NCI-H460 (cell line): ENCODE measurements at places on chromosomes 7 and 10. TPM values are rescaled to one million over a fixed set of nuclear protein-coding genes. Genes with fewer than 3 reads are reported as not detected.

The ANKMY2 gene
- total RNA-seq, result 11.0 and 13.7 TPM in 2 replicates

The SYT15 gene
- 0.10 and 0.17 TPM in 2 replicates for total RNA-seq

The ITGB8 gene
- total RNA-seq, result 15.6 and 18.5 TPM in 2 replicates

The OR6B1 gene
- not detected in 2 replicates for total RNA-seq

The ARMC10 gene
- 64.6 and 73.8 TPM in 2 replicates for total RNA-seq

The THNSL1 gene
- 4.9 and 5.6 TPM in 2 replicates for total RNA-seq

The SPDYE5 gene
- total RNA-seq, result 0.10 TPM in 1 of 2 replicates, not detected in the other

The CYP3A5 gene
- 0.17 and 0.74 TPM in 2 replicates for total RNA-seq

DNA sequence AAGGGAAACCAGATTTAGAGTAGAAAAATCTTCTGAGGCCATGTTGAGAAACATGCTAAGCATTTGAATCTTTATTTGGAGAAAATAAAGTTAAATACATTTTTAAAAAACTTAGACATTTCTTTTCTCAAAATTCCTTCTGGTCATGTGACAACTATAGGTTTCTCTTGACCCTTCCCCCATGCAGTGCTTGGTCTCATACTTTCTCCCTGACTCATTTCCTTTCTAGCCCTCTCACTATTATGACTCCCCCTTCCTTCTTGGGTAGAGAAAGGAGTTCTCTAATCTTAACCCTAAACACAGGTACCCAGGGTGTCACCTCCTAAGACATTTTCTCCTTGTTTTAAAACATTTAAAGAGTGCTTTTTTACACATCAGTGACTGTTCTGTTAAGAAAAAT, 179.5 kb upstream of the TMEM106B start:
- DNase-seq, result peak; percentile 5

- DNase-seq, result no peak
Observed at GRCh38 chr7:39417642-39418041, 148.6 kb upstream of the YAE1 start.

- DNase-seq, result no peak
Observed at GRCh38 chr7:139441961-139442360, 41.5 kb downstream of the KLRG2 start.

DNA sequence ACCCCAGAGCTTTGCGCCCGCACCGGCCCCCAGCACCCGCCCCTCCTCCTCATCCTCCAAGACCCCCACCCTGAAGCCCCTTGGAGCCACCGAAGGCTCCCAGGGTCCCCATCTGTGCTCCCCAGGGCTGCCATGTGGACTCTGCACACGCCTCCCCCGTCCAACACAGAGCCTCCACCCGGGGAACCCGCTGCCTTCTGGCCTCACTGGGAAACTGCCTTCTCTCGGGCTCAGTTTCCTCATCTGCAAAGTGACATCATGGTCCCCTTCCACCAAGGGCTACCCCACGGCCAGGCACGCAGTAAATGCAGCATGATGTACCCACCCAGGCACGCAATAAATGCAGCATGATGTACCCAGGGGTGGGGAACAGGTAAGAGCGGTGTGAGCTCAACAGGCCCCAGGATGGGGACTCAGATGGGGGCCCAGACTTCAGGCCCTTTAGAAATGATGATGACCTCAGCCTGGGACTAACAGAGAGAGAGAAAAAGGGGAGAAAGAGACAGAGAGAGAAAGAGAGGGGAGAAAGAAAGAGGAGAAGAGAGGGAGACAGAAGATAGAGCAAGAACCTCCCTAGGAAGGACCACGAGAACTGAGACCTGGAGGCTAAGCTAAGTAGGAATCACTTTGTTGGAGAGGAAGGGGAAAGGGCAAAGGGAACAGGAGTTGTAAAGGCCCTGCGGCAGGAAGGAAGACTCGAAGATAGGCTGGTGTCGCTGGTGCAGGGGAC, 2.5 kb upstream of the MICALL2 start:
- DNase-seq, result no peak

- DNase-seq, result peak; percentile 17
Observed at GRCh38 chr10:64648915-64649314, 1127.7 kb downstream of the REEP3 start.

- DNase-seq, result no peak
Observed at GRCh38 chr7:17069146-17069545, 187.4 kb upstream of the AGR3 start.

DNA sequence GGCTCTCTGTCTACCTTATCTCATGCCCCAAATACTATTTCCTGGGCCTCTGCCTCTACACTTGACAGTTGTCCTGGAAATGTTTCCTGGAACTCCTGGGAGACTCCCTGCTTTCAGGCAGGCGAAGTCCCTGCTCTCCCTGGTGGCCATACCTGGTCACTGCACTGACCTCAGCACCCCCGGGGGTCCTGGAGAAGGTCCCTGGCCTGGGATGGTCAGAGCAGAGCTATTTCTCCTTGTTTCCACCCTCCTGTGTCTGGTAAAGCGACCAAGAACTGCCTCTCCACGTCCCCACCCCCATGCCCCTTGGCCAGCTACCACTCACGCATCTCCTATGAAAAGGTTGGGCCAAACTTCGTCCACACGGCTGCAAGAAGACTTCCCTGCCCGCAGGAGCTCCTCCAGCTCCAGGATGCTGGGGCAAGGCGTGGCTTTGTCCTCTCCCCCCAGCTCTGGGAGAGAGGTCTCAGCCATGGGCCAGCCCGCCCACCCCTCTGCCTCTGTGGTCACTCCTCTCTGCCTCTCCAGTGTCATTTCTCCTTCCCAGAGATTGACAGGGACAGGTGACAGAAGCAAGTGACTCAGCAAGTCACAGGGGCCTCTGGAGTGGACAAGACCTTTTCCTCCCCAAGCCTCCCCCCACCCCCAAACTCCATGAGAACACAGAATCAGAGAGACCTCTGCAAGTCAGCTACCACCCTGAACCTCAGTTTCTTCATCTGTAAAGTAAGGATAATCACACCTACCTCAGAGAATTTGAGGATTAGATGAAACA, 2.6 kb upstream of the SAMD8 start:
- DNase-seq, result peak; percentile 29

GRCh38 chr10:122656308-122656705, 43.3 kb downstream of the C10orf120 start:
- DNase-seq, result no peak

DNA sequence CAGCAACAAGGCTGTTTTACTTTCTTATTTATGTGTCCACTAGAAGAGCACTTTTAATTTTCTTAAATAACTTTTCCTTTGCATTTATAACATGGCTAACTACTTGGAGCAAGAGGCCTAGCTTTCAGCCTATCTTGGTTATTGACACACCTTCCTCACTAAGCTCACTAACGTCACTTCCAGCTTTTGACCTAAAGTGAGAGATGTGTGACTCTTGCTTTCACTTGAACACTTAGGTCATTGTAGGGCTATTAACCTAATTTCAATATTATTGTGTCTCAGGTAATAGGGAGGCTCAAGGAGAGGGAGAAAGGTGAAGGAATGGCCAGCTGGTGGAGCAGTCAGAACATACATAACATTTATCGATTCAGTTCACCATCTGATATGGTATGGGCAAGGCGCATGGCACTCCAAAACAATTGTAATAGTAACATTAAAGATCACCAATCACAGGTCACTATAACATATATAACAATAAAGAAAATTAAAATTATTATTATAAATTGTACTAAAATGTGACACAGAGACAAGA, 95.0 kb upstream of the FAM20C start:
- DNase-seq, result no peak

DNA sequence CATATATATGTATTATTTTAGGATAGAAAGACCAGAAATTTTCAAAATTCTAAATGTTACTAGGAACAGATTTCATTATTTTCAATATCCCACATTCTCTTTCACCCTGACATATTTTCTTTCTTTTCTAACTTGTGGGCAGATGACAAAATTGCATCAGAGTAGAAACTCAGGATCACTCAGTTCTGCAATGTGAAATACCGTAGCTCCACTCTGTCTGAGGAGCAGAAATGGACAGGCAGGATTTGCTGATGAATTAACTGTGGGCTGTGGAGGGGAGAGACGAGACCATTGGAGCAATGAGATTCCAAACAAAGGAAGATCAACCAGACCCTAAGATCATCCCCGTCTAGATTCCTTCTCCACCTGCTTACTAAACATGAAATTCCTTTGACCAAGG, 37.0 kb upstream of the SVOPL start:
- DNase-seq, result no peak

- DNase-seq, result no peak
Observed at GRCh38 chr10:78778444-78779338, 290.1 kb upstream of the ZMIZ1 start.

DNA sequence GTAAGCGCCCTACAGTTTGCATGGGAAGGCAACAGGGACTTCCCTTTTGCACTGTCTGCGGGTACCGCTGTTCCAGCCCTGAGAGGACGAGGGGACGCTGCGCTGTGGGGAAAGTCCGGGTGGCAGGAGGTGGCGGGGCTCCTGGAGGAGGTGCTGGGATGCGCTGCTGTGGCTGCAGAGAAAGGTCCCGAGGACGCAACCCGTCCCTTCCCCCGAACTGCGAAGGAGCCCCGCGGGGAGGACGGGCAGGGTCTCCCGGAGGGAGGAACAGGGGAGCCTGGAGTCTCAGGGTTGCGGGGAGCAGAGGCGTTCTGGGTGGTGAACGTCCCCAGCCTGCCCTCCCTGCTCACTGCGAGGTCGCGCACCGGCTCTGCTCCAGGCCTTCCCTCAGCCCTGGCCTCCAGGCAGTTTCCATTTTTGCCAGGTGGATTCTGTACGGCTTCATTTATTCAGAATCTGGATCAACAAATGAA, 91.6 kb downstream of the CXCL12 start:
- DNase-seq, result no peak

DNA sequence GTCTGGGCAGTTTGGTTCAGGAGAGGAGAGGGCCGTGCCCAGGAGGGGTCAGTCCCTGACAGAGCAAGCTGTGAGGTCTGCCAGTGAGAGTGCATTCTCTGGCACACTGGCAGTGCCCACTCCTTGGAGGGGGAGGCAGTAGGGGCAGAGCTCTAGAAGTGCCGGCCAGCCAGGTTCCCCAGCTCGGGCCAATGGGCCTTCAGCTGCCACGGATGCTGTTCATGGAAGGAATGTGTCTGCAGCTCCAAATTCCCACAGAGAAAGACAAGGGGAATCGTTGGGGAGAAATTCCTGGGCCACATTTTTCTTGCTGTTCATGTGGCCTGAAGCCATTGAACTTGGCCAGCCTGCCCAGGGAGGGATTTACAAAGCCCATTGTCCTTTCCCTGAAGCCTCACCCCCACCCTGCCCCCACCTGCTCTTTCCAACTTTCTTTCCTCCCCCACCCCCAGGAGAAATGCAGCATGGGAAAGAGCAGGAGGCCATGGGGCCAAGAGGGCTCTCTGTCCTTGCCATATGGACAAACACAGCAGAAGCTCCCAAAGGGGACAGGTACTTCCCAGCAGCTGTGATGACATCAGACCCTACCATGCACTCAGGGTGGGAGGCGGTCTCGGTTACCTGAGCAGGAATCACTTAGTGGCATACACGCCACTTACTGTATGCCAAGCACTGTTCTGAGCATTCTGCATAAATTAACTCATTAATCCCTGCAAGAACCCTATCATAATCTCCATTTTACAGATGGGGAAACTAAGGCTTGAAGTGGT, 70.7 kb downstream of the ARHGAP22 start:
- no peak for DNase-seq
